ENCODE measurements at places on chromosomes 1 and 21. TPM values are rescaled to one million over a fixed set of nuclear protein-coding genes. Genes with fewer than 3 reads are reported as not detected.
A peak's percentile ranks its signal among the peaks of the same experiment; 100 is the strongest.

GRCh38 chr1:167648252-167648849 is 18.3 kb downstream of the RCSD1 start:
- H3K36me3 ChIP-seq, result no peaks in the 10 kb centered on the region
- DNase-seq, result no peak
- no peak overlapping the region for H3K4me3 ChIP-seq
- no peaks in the 10 kb centered on the region for H3K4me1 ChIP-seq

- H3K36me3 ChIP-seq, result peaks cover 57% of the 10 kb centered on the region
- H3K4me3 ChIP-seq, result no peak overlapping the region
- no peaks in the 10 kb centered on the region for H3K4me1 ChIP-seq
Observed at GRCh38 chr1:37704966-37705365, 12.7 kb downstream of the CDCA8 start.

GRCh38 chr1:200917291-200917817 is 22.7 kb downstream of the INAVA start:
- peaks cover 6% of the 10 kb centered on the region for H3K36me3 ChIP-seq
- no peak for DNase-seq
- H3K27me3 ChIP-seq, result no peaks in the 10 kb centered on the region
- peaks cover 3% of the 10 kb centered on the region for H3K4me1 ChIP-seq
- no peak overlapping the region for H3K27ac ChIP-seq

Gene TGFB2
- 0.84 TPM for total RNA-seq

Gene KRTAP19-3
- total RNA-seq, result not detected

DNA sequence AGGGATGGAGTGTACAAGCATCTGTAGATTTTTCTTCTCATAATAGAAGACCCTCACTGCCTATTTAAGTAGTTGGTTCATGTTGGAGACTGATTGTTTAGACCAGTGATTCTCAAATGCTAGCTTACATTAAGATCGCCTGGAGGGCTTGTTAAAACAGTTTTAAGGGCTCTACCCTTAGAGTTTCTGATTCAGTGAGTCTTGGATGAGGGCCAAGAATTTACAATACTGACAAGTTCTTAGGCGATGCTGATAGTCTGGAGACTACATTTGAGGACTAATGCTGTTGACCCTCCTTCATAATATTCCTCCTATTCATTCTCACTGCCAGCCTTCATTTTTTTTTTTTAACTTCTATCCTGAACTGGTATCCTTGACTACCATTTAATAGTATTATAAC is 15.2 kb upstream of the AGO3 start:
- H3K27me3 ChIP-seq, result no peaks in the 10 kb centered on the region
- H3K4me1 ChIP-seq, result no peaks in the 10 kb centered on the region
- DNase-seq, result no peak

Gene ATP1B1
- 76.4 TPM for total RNA-seq

DNA sequence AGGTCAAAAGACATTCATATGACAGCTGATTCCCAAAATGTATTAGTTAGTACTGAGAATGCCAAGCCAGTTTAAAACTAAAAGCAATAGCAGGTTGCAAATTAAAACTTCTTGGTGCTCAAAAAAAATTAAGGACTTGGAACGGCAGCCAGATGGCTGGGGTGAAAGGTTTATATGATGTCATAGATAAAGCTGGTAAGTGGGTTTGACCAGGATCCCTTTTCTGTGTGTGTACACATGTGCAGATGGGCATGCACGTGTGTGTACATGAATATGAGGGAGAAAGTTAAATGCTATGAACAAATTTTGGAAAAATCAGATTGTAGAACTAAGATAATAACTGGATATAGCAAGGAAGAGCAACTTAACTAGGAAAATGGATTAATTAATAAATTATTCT is 39.1 kb upstream of the DPH5 start:
- no peaks in the 10 kb centered on the region for H3K36me3 ChIP-seq
- peaks cover 4% of the 10 kb centered on the region for H3K4me1 ChIP-seq
- DNase-seq, result no peak
- no peak overlapping the region for H3K4me3 ChIP-seq
- H3K27me3 ChIP-seq, result no peaks in the 10 kb centered on the region

DNA sequence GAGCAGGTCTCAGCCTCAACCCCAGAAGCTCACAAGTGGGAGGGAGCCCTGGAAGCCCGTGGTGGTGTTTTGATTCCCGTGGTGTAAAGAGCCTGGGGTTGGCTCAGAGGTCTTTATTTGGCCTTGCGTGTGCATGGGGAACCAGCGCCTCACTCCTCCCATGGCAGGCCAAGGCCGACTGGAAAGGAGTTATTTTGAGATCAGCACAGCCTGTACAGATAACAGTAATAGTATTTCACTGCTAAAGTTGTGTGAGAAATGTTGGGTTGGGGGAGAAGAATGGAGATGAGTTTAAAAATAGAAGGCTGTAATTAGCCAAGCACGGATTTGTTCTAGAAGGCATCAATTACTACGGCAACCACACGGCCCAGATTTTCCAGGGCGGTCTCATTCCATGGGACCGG is 186.5 kb downstream of the DYRK1A start:
- H3K36me3 ChIP-seq, result no peaks in the 10 kb centered on the region
- H3K4me3 ChIP-seq, result no peak overlapping the region

GRCh38 chr1:54928327-54928726 is 41.3 kb upstream of the DHCR24 start:
- no peak overlapping the region for H3K4me3 ChIP-seq
- H3K27ac ChIP-seq, result no peak overlapping the region
- no peaks in the 10 kb centered on the region for H3K27me3 ChIP-seq
- no peak for DNase-seq
- no peaks in the 10 kb centered on the region for H3K36me3 ChIP-seq

Gene CDA
- total RNA-seq, result 3.3 TPM

DNA sequence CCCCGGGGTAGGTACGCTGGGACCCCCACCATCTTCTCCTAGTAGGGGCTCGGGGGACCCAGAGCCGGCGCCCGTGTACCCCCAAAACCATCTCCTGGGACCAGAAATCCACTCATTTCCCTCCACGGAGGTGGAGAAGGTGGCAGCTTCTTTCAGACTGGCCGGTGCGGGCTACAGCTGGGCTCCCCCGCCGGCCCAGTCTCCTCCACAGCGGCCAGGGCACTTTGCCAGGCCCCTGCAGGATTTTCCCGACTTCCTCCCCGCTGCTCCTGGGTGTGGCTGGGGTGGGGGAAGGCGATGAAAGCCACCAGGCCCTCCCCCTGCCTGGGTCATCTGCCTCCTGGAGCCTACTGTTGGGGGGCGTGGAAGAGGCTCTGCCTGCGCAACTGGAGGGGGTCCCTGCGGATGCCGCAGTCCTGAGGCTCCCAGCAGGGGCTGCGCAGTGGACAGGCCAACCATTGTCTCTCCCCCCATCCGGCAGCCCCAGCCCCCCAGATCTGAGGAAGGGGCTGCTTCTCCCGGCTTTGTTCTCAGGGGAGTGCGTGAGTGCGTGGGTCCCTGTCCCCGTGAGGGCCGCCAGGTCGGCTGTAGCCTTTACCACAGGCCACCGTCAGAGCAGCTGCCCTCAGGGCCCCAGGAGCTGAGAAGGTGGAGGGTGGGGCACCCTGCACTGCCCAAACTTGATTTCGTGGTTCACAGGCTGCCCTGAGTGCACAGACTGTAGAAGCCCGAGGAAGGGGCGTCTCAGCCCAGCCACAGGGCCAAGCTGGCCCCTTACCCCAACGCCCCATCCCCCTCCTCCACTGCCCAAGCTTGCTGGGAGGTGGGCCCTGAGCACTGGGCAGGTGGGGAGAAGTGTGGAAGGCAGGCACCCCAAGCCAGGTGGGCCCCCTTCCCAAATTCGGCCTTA is 1.3 kb downstream of the AGRN start:
- H3K4me1 ChIP-seq, result peaks cover 41% of the 10 kb centered on the region
- peaks cover 20% of the 10 kb centered on the region for H3K36me3 ChIP-seq
- DNase-seq, result no peak
- no peak overlapping the region for H3K27ac ChIP-seq
- peak overlapping the region; percentile 49 for H3K4me3 ChIP-seq

- H3K36me3 ChIP-seq, result no peaks in the 10 kb centered on the region
- no peak overlapping the region for H3K27ac ChIP-seq
- H3K27me3 ChIP-seq, result no peaks in the 10 kb centered on the region
- DNase-seq, result no peak
Observed at GRCh38 chr1:198220428-198220827, 63.6 kb downstream of the NEK7 start.

Gene MCOLN2
- total RNA-seq, result 6.1 TPM

- H3K27me3 ChIP-seq, result no peaks in the 10 kb centered on the region
- no peaks in the 10 kb centered on the region for H3K36me3 ChIP-seq
- DNase-seq, result no peak
Observed at GRCh38 chr21:17848228-17848627, 29.1 kb upstream of the C21orf91 start.

Gene UCK2
- total RNA-seq, result 102 TPM

Gene OR2L2
- 0.10 TPM for total RNA-seq

Gene SYDE2
- 14.6 TPM for total RNA-seq

Gene NECTIN4
- total RNA-seq, result 0.29 TPM

Gene HSPA13
- 29.4 TPM for total RNA-seq

Gene CELA3B
- not detected for total RNA-seq

- H3K36me3 ChIP-seq, result no peaks in the 10 kb centered on the region
- H3K27ac ChIP-seq, result no peak overlapping the region
- H3K4me1 ChIP-seq, result peaks cover 2% of the 10 kb centered on the region
Observed at GRCh38 chr1:227124473-227124872, 184.4 kb downstream of the COQ8A start.

- H3K4me1 ChIP-seq, result peaks cover 5% of the 10 kb centered on the region
- no peaks in the 10 kb centered on the region for H3K36me3 ChIP-seq
- no peak overlapping the region for H3K27ac ChIP-seq
- no peak overlapping the region for H3K4me3 ChIP-seq
Observed at GRCh38 chr21:39519835-39520234, 68.1 kb downstream of the SH3BGR start.

GRCh38 chr1:190619724-190620123 is 142.1 kb upstream of the BRINP3 start:
- no peak overlapping the region for H3K4me3 ChIP-seq
- H3K27ac ChIP-seq, result no peak overlapping the region
- H3K36me3 ChIP-seq, result no peaks in the 10 kb centered on the region
- H3K27me3 ChIP-seq, result no peaks in the 10 kb centered on the region

Gene LYPLA2
- 138 TPM for total RNA-seq

All from H1 (cell line).